ENCODE measurements at places on chromosomes 12 and 14. TPM values are rescaled to one million over a fixed set of nuclear protein-coding genes. Genes with fewer than 3 reads are reported as not detected.
A peak's percentile ranks its signal among the peaks of the same experiment; 100 is the strongest.

The PRPF39 gene
- total RNA-seq: 28.7 TPM

The TAS2R30 gene
- 2.5 TPM for total RNA-seq

The TBK1 gene
- total RNA-seq: 20.4 TPM

The OTUB2 gene
- 1.1 TPM for total RNA-seq

DNA sequence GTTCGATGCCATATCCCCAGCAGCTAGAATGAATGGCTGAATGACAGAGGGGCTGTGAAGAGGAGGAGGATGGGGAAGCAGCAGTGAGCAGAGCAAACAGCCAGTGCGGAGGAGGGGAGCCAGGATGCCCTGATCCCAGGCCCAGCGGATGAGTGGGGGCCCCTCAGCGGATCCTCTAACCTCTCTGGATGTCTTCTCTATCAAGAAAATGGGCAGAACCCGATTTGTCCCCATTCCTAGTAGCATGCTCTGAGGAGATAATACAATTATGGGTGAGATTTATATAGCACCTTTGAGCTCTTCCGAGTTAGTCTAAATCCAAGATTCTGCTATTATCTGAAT lies 30.0 kb upstream of the RPLP0 start:
- DNase-seq: no peak

- no peak for DNase-seq
Observed at GRCh38 chr12:52496054-52496453, 3.0 kb upstream of the KRT6A start.

DNA sequence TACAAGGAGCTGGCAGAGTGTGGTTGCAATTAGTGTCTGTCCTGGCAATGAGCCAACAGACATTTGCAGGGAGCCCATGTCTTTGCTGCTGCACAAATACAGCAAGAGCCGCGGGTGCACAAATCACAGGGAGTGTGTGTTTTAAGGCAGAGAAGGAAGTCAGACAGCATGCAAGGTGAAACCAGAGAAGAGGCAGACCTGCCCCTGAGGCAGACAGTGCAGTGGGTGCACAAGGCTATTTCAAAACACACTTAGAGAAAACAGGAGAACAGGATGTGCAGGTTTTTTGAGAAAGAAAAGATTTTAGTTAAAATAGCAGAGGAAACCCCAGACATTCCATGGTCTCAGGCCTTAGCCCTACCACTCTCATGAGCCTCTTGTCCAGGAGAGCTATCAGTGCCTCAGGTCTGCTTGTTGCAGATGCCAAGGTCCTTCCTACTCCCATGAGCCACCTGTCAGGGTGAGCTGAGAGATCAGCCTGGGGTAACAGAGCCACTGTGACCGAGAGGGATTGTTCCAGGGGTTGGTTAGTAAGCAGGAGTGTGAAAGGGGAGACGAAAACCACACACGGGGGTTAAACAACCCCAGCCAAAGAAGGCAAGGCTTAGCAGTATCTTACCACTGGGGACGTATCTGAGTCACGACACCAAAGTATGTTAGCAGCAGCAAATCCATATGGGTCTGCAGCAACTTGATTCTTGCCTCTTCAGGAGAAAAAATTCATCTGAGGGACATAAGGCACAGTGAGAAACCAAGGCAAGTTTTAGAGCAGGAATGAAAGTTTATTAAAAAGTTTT lies 78.1 kb downstream of the C14orf132 start:
- DNase-seq: no peak

- DNase-seq: peak; percentile 19
Observed at GRCh38 chr14:104427131-104427851, 152.3 kb upstream of the C14orf180 start.

DNA sequence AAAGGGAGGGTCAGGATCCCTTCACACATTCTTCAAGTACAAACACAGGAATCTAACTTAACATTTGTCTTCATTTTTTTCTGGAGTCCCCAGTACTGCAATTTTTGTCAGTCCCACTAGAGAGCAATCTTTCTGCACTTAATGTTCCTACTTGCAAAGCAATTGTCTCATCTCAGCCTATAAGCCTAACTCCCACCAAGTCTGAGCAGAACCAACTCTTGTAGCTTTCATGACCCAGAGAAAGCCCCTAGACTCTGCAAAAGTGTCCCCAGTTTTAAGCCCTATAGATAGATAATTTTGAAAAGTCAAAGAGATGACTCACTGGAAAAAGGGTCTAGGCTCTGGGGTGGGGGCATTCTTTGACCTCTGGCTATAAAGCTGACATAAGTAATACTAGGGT lies 1.8 kb upstream of the ZBTB39 start:
- DNase-seq: no peak

- no peak for DNase-seq
Observed at GRCh38 chr12:44403185-44403584, 472.9 kb downstream of the NELL2 start.

DNA sequence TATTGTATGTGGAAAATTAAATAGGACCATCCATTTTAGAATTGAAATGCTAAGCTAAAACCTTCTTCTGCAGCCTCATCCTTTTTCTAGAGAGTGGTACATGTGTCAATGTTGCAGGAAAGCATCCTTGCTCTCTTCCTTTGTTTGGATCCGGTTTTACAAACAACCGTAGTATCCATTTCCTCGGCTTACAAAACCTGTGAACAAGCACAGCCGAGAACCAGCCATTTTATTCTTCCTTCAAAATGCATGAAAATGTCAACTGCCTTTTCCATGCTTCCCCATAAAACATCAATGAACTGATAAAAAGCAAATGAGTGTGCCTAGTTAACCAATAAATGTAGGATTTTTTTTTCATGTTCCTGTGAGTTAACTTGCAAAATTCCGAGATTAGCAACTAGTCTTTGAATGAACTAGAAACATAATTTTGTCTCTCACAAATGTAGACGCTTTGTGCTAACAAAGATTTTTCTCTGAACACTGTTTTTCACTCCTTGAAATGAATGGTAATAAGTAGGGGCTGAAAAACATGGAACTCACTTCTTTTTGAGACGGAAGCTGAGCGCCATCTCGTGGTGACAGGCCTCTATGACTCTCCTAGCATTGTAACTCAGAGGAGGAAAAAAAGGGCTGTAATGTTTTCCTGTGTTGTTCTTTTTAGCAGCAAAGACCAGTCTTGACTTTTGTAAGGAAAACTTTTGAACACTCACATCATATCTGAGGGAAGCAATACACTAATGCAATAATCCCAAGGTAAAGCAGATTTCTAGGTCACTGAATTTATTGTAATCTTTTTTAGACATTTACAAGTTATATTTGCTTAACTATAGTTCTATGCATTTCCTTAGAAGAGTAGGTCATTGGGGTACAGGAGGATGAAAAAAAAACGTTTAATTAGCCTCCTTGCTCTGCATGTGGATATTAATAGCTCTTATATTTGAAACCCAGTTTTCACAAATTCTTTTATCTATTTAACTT lies 157.4 kb upstream of the FOXG1 start:
- DNase-seq: peak; percentile 23

DNA sequence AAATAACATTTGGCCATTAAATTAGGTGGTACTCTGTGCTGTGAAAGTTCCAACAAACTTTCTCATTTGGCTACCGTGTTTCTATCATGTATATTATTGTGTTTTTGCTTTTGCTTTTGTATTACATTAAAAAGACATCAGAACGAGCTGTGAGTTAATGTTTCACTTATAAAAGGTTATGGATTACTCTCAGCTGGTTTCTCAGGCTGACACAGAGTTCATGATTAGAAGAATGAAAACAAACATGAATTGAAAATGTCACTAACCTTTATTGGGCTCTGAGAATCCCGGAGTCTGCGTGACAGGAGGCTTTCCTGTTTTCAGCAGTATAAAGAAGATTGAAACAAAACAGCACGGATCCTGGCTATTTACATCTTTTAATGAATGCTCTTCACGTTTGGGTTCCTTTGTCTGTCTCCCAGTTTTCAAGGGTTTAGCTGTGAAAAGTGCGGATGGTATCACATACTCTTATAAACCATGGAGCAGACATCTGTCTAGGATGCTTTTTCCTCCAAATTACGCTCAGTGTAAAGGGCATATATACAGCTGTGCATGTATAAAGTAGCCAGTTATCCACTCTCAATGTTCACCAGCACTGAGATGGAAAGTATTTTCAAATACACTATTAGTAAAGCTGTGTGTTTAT lies 153.6 kb downstream of the PTCSC3 start:
- no peak for DNase-seq

- no peak for DNase-seq
Observed at GRCh38 chr12:3097186-3097804, 20.1 kb downstream of the TSPAN9 start.

GRCh38 chr14:65824285-65824977 lies 411.9 kb downstream of the FUT8 start:
- no peak for DNase-seq

DNA sequence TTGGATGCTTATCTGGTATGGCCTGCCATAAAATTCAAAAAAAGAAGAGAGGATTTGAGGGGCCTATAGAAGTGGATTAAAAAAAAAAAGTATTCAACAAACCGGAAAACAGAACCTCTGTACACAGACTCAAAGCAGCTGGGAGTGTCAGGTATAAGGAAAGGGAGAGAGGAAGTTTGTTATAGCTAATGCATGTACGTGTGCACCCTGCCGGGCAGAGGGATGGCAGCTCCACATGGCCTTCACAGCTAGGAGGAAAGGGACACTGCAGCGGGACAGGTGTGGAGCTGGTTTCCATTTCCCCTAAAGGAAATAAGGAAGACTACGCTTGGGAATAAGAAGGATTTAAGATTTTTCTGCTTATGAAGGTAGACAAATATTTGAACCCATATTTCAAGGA lies 21.5 kb downstream of the SLC7A8 start:
- DNase-seq: no peak

- no peak for DNase-seq
Observed at GRCh38 chr12:50066402-50066801, 9.0 kb downstream of the ASIC1 start.

DNA sequence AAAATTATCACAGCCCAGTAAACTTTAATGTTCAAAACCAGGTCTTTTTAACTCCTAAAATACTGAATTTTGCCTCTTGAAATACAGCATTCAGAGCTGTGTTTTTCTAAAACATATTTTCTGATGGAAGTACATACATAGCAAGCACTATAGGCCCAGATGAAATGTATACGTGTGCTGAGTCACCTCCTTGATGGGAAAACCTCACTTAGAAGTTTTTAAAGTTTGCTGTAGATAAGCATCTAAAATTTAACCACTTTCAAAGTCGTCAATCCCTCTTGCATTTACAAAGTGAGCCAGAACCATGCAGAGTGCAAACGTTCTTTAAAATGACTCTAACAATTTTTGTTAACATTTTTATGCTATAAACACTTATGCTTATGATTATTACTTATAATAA lies 618.8 kb downstream of the RPS29 start:
- DNase-seq: no peak

GRCh38 chr14:23454445-23454856 lies 15.1 kb upstream of the NGDN start:
- no peak for DNase-seq

- DNase-seq: no peak
Observed at GRCh38 chr12:92911339-92911738, 17.8 kb downstream of the EEA1 start.

DNA sequence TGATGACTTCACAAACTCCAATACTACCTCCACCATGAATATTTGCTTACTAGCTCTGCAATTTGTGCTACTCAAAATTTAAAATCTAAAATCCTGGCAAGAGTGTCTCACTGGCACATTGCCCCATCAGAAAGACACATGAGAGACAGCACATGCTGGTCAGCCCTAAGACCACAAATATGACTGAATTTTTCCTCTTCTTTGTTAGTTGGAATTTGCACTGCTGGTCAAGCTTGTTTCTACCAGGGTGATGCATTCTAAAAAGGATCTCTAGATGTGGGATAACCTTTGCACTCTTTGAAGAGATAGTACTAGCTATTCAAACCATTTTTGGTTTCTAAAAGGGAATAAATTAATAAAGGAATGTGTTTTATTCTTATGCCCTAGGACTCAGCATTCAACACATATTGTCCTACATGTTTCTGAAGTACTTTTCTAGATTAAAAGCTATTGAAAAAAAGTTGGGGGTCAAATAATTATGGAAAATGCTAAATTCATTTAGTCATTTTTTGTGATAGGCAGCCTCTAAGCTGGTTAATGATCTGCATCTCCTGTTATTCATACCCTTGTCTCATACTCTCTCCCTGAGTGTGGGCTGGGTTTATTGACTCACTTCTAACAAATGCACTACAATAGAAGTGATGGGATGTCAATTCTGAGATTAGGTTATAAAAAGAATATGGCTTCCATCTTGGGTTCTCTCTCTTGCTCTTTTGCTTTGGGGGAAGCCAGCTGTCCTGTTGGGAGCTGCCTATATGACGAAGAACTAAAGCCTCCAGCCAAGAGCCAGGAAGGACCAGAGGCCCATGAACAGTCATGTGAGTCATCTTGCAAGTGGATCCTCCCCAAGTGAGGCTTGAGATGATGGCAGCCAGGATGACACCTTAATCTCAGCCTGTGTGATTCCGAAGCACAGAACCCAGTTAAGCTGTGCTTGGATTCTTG lies 211.5 kb upstream of the CRY1 start:
- DNase-seq: no peak

- no peak for DNase-seq
Observed at GRCh38 chr14:70013271-70013873, 134.2 kb downstream of the SMOC1 start.

DNA sequence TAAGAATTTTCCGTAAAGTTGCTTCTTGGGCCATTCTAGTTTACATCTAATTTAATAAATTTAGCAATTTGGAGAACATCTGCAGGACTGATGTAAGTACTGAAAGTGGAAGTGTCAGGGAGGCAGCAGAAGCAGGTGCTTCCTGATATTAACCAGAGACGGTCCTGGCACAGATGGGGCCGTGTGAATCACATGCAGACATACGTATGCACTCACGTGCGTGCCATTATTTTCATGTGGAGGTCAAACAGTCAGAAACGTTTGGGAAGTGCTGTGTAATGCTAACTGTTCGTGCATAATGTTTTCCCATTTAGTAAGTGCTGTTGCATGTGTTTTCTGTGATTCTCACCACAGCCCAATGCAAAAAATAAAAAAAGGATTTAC lies 87.8 kb upstream of the DYNC1H1 start:
- DNase-seq: peak; percentile 49

- DNase-seq: no peak
Observed at GRCh38 chr14:89186856-89187376, 230.1 kb downstream of the FOXN3 start.

- no peak for DNase-seq
Observed at GRCh38 chr14:22488522-22489243, 100.3 kb downstream of the DAD1 start.

- DNase-seq: no peak
Observed at GRCh38 chr12:6061660-6062059, 62.8 kb downstream of the VWF start.

- DNase-seq: no peak
Observed at GRCh38 chr12:109697877-109698468, 15.7 kb upstream of the FAM222A start.

DNA sequence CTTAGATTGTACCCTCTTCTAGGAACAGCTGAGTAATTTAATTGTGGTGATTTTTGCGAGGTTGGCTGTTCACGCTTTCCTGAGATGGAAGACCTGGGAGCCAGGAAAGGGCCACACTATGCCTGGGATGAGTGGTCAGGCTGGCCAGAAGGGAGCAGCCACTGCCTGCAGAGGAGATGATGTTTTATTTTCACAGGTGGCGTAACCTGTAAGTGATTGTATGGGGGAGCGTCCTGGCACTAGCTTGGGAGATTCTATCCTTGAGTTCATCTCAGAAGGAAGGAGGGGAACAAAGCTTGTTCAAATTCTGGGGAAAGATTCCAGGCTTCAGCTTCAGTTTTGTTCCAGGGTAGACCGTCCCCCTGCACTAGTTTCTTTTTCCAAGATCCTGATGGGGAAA lies 1.2 kb downstream of the RPH3A start:
- DNase-seq: no peak

- no peak for DNase-seq
Observed at GRCh38 chr14:73738518-73739173, 24.5 kb upstream of the PNMA1 start.
